ENCODE measurements at places on chromosomes 5 and 9. TPM values are rescaled to one million over a fixed set of nuclear protein-coding genes. Genes with fewer than 3 reads are reported as not detected.
A peak's percentile ranks its signal among the peaks of the same experiment; 100 is the strongest.

NMUR2 gene
- not detected for total RNA-seq

AFAP1L1 gene
- 0.49 TPM for total RNA-seq

DNA sequence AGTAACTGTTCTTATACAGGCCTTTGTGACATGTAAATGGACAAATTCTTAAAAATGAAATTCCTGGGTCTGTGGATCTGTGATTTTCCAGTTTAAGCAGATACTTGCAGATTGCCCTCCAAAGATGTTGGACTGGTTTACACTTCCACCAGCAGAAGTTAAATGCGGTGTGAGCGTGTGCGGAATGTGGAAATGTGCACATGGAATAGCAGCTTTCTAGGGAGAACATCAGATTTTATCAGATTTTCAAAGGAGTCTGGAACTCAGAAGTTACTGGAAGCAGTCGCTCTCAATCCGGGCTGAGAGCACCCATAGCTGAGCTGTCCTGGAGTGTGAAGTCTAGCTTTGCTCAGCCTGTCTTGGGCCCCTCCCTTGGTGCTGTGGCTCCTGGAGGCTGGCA lies 97.4 kb downstream of the PPARGC1B start:
- H3K27me3 ChIP-seq: no peaks in the 10 kb centered on the region
- H3K4me1 ChIP-seq: no peaks in the 10 kb centered on the region
- H3K36me3 ChIP-seq: no peaks in the 10 kb centered on the region
- DNase-seq: no peak
- H3K4me3 ChIP-seq: no peak overlapping the region

- H3K36me3 ChIP-seq: no peaks in the 10 kb centered on the region
- DNase-seq: no peak
- H3K4me3 ChIP-seq: no peak overlapping the region
- no peaks in the 10 kb centered on the region for H3K27me3 ChIP-seq
- no peaks in the 10 kb centered on the region for H3K4me1 ChIP-seq
Measured at GRCh38 chr9:38178237-38178636, 109.2 kb upstream of the SHB start.

DNA sequence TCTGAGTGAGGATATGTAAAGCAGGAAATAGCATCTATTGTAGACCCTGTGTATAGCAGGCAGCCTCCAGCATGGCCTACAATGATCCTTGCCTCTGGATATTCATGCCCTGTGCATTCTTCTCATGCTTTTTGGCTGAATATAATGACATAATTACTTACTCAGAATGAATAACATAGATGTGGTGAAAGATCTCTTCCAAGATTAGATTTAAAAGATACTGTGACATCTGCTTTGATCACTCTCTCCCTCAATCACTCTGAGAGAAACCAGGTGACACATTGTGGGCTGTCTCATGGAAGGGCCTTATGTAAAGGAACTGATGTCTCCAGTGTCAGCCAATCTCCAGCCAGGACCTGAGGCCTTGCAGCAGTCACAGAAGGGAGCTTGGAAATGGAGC lies 376.7 kb downstream of the DNAH5 start:
- H3K36me3 ChIP-seq: no peaks in the 10 kb centered on the region
- no peak overlapping the region for H3K4me3 ChIP-seq
- no peak overlapping the region for H3K27ac ChIP-seq
- no peaks in the 10 kb centered on the region for H3K4me1 ChIP-seq
- no peak for DNase-seq
- H3K27me3 ChIP-seq: no peaks in the 10 kb centered on the region

- H3K36me3 ChIP-seq: no peaks in the 10 kb centered on the region
- no peaks in the 10 kb centered on the region for H3K27me3 ChIP-seq
- peak overlapping the region; percentile 5 for H3K27ac ChIP-seq
- H3K4me1 ChIP-seq: peaks cover 19% of the 10 kb centered on the region
Measured at GRCh38 chr5:146448783-146449519, 1.8 kb downstream of the TCERG1 start.

DNA sequence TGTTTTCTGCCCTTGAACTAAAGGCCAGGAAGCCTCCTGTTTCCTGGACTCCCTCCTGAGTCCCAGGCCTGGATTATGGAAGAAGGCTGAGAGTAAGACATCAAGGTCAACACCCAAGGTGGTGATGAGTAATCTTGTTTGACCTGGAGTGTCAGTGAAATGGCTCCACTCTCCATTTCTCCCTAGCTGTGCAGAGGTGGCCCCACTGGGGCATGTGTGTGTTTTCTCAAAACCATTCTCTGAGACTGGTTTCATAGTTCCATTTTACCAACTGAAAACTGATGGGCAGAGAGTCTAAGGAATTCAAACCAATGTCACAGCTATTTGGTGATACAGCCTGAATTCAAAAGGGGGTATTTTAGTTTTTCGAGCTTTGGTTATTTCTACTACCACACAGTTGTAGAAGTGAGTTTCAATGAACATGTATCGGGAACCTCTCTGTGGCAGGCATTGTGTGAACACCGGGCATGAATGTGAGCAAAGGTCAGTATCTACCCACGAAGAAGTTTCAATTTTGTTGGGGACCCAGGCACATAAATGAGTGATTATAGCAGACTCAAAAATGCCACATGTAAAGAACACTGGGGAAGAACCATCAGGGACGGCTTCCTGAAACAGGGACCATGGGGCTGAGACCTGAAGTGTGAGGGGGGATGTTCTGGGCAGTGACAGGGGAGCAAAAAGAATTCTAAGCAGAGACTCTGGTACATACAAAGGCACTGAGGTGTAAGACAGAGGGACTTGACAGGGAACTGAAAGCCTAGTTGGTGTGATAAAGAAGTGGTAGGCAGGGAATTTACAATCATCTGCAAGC lies 269.6 kb upstream of the KLF4 start:
- no peak overlapping the region for H3K27ac ChIP-seq
- no peaks in the 10 kb centered on the region for H3K36me3 ChIP-seq
- no peaks in the 10 kb centered on the region for H3K27me3 ChIP-seq

DNA sequence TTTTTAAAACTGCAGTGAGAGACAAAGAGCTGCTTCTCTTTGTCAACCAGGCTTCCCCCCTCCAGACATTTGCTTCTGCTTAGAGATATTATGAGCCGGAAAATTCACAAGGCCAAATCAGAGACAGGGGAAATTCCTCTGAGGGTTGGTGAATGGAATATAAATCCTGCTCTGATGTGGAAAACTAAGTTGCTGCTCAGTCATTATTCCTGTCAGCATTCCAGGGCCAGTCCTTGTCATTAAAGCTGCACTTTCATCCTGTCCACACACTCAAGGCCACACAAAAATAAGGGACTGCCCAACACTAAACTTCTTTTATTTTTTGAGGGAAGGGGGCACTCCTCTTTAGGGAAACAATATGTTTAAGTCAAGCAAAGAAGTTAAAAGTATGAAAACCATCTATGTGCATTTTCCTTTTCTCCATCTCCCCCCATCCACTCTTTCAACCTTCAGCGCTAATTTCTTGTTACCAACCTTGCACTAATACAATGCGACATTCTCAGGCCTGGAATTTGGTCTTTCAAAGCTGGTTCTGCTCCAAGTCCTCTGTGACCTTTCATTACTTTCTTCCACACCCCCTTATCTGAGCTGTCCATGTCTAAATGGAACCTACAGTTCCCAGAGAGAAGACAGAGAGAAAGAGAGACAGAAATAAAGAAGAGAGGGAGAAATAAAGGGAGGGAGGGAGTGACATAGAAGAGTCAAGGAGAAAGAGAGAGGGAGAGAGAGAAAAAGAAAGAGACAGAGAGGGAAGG lies 118.9 kb upstream of the S1PR3 start:
- H3K4me1 ChIP-seq: no peaks in the 10 kb centered on the region
- no peak overlapping the region for H3K27ac ChIP-seq
- no peak overlapping the region for H3K4me3 ChIP-seq

GRCh38 chr9:90423661-90424193 lies 218.9 kb downstream of the DIRAS2 start:
- no peak for DNase-seq
- H3K27me3 ChIP-seq: no peaks in the 10 kb centered on the region
- no peaks in the 10 kb centered on the region for H3K36me3 ChIP-seq
- no peaks in the 10 kb centered on the region for H3K4me1 ChIP-seq

All from naive thymus-derived CD4-positive, alpha-beta T cell (primary cell).